ENCODE measurements at places on chromosomes 4 and X.
A peak's percentile ranks its signal among the peaks of the same experiment; 100 is the strongest.

DNA sequence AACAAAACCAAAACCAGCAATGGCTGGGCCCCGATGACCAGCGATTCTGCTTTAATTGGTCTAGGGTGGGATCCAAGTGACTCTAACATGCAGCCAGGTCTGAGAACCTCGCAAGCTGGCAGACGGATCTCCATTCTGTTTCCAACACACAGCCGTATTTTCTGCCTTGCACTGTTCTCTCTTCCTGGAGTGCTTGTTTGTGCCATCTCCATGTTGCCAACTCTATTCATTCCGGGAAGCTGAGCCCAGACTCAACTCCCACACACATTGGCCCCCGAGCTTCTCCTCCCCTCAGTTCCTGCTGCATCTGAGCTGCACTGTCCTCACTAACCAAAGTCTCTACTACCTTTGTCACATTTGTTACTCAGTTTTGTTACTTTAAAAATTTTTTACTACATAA lies 35.6 kb downstream of the GEMIN8 start:
- no peak for DNase-seq

- peak; percentile 51 for DNase-seq
Measured at GRCh38 chr4:137967480-137968190, 274.5 kb downstream of the SLC7A11 start.

- no peak for DNase-seq
Measured at GRCh38 chr4:168715896-168716295, 219.0 kb downstream of the PALLD start.

DNA sequence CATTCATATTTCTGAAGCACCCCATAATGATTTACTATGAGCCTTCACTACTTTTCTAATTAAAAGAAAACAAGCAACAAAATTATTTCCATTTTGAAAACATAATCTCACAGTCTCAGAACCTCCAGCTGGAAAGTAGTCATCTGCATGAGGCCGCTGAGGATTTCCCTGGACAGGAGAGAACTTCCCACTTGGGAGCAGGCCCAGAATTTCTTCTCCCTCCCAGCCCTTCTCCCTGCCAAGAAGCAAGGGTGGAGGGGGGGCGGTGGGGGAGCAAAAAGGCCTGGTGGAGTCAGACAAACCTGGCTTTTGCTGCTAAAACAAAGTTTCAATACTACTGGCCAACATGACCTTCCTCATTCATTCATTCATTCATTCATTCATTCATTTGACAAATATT lies 167.3 kb downstream of the PJA1 start:
- DNase-seq, result no peak

DNA sequence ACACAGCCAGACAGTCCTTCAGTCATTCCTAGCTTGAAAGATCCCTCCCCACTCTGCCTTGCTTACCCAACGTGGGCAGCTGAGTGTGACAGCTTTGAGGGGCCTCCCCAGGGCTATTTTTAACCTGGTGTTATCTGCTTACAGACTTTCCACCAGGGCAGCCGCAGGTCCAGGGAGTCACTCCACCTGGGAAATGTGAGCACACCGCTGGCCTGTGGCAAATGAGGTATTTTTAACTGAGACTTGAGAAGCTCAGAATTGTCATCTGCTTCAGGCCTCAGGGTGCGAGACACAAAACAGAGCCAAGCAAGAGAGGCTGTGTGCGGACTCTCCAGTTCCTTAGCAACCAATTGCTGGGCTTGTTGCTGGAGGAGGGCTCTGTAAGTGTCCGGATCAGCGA lies 13.0 kb downstream of the CORIN start:
- DNase-seq, result no peak

Measured in A172 (cell line).